ENCODE measurements at places on chromosomes 2 and 18.
A peak's percentile ranks its signal among the peaks of the same experiment; 100 is the strongest.

DNA sequence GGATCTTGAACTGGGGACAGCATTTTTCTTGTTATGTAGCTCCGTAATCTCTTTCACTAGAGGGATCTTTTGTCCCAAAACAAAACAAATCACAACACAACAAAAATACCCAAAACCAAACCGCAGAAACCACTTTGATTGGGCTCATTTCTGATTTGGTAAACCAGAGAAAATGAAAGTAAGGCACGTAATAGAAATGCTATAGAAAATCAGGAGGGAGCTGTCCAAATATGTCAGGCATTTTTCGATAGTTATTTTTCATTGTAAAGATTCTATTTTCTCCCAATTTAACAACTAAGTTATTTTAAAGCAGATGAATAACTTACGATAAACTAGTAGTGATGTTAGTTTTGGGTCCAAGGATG, 406.5 kb downstream of the XIRP2 start:
- no peak for DNase-seq

DNA sequence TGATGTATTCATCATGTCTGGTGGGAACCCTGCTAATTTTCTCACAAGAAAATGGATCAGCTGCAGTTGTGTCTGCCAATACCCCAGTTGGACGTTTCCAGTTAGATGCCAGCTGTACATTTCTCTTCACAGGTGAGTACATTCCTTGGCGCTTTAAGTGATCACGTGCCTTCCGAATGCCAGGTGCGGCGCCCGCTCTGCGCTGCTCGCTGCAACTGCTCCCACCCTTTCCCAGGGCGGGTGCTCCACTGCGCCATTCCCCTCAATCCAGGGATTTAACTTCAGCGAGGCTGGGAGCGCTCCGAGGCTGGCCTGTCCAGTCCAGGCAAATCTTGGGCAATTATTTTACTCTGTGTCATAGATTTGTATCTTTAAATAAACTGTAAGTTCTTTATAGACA, 225.0 kb upstream of the RAB6C start:
- no peak for DNase-seq

GRCh38 chr2:193845604-193846003, 1650.9 kb upstream of the TMEFF2 start:
- no peak for DNase-seq

DNA sequence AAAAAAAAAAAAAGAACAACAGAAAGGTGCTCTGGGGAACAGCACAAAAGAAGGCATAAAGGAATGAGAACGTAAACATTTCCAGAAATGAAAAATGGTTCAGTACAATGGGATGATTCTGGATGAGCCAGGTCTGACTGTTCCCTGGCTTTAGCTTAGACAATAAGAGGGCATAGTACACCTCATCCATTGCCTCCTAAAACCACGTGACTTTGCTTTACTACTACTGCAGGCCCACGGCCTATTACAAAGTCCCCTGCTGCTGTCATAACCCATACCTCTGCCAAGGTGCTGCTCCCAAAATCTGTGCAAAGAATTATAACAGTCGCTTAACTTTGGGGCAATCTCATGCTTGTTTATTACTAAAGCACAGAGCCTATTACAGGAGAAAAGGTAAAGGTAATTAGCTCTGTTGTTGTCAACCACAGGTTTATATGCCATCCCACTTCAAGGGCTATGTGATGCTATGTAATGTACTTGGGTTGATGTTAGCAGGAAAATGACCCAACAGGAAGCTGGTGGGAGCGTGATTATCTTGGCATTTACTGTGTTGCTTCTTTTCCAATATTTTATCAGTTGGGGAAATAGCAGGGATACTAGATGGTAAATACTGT, 26.8 kb downstream of the STK17B start:
- no peak for DNase-seq

DNA sequence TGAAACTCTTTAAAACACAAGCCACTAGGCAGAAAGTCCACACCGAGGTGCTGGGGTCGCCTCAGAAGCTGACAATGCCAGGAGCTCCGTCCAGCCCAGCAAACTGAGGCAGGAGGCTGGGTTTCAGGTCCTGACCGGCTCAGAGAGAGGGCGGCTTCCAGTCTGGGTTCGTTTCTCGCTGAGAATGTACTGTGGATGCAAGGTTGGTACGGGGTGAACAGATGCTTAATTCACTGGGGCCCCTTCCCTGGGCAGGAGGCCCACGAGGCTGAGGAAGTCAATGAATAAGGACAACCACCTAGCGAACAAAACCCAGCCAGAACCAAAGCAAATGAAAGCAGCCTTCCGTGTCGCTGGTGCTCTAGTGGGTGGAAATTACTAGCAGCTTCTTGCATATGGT, 142.0 kb downstream of the RTP5 start:
- DNase-seq: peak; percentile 13

- no peak for DNase-seq
These were observed 528.4 kb upstream of the SYT4 start for GRCh38 chr18:43805646-43806194.

DNA sequence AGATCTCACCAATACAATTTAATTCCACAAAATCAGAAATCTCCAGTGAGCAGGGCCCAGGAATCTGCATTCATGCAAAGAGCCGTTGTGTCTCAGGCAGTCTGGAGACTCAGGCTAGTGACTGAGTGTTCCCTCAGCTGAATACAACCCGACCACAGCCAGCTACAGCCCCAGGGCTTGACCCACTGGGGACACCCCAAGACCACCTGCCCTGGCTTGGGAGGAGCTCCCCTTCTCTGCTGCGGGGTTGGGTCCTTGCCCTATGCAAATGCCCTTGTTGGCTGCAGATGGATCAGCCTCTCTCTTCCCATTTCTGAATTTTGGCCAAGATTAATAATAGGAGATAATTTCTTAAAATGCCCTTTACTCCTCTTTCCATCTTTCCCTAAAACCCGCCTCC, 157.7 kb downstream of the TWIST2 start:
- DNase-seq: no peak

DNA sequence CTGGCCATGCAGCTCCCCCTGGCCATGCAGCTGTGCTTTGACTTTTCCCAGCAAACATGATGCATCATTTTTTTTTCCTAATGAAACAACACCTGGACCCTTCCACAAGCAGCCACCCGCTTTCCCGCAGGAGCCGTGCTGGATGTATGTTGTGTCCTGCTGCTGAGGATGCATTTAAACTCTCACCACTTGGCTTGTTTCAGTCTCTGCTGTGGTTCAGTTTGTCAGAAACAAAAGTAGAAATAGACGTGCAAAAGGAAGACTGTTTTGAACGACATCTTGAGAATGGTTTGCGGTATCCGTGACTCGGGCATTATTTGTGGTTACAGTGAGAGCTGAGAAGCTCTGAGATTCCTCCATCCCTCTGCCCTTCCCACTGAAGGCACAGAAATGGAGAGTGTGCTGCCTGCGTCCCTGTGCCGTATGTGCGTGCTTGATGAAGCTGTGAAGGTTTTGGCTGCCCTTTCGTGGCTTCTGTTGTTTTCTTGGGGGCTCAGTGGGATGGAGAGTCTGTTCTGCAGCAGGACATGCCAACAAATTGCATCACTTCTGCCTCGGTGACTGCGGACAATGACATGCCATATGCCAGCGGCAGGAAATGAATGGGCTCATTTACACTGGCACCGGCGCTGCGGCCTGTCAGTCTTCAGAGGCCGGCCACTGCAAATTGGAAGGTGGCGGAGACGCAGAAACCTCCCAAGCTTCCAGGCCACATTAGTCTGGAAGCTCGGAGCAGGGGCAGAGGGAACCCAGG, 417.7 kb upstream of the SALL3 start:
- no peak for DNase-seq

DNA sequence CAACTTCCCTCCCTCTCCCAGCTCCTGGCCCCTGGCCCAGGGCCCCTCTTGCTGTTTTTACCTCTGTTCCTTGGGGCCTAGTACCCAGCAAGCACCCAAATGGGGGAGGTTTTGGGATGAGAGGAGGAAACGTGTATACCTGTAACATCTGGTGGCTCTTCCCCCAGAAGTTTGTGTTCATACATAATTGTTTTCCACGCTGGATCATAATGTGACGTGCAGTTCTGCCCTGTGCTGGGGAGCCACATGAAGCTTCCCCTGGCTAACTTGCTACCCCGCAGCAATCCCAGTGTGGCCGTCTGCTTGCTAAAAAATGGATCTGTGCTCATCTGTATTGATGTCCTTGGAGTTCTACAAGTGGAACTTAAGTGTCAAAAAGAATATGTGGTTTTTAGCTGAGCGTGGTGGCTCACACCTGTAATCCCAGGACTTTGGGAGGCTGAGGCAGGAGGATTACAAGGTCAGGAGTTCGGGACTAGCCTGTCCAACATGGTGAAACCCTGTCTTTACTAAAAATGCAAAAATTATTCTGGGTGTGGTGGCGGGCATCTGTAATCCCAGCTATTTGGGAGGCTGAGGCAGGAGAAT, 36.5 kb downstream of the ANO7 start:
- DNase-seq: no peak

GRCh38 chr2:139805441-139805840, 1025.3 kb upstream of the NXPH2 start:
- DNase-seq: no peak

DNA sequence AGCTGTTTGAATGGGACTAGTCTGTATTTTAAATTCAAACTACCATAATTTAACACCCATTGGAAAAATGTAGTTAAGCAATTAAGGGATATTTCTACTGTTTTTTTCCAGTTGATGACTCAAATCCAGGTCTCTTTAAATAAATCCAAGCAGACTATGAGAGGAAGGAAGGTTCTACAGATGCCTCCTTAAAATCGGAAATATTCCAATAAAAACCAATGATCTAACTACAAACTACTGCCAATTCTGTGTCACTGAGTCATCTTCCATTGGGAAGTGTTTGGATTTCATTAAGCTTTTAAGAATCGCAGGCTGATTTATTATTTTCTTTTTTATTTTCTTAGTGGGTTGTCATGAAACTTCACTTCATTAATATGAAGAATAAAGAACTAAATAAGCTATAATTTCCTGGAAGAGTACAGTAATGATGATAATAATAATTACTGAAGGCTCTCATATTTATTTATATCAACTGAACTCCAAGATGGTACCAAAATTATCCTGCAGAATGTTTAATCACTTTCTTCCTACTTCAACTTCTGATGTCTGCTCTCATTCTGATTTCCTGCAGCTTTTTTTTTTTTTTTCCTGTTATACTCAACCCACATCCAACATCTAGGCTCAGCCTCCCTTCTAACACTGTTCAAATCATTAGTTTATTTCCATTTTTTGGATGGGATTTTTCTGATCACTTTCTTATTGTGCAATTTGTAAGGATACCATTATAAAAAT, 166.3 kb upstream of the FN1 start:
- DNase-seq: no peak

DNA sequence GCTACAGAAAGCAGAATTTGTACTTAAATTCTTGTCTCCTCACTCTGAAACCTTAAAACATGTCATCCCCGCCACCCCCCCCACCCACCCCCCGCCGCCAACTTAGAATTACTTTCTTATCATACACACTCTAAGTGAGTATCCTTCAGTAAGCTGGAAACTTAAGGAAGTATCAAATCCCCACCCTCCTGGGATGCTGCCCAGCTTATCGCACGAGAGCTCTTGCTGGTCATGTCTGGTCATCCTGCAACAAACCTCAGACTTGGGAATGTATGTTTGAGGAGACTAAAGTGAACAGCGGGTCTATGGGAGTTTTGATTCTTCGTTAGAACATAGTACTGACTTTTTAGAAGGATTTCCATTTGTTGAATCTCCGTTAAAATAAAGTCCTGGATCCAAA, 203.3 kb downstream of the PTGR3 start:
- no peak for DNase-seq

DNA sequence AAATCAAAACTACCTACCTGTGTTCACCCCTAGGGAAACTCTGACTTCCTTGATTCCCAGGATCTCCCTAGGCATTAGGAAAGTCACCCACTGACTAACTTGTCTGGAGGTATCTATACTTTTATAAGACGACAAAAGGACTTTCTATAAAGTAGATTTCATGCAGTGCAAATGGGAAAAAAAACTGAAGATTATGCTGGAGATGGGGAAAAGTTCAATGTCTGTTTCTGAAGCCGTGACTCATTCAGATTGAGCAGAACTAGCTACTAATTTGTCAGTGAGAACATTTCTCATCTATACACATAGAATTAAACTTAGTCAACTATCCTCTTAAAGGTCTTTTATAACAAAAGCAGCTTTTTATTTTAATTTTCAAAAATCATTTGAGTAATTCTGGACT, 6.0 kb downstream of the SEPTIN10 start:
- no peak for DNase-seq

- DNase-seq: peak; percentile 21
These were observed 32.8 kb downstream of the FAM124B start for GRCh38 chr2:224369028-224369632.

- no peak for DNase-seq
These were observed 7.6 kb upstream of the TRIB2 start for GRCh38 chr2:12709207-12709522.

GRCh38 chr18:57995331-57995730, 48.7 kb upstream of the NEDD4L start:
- DNase-seq: no peak

DNA sequence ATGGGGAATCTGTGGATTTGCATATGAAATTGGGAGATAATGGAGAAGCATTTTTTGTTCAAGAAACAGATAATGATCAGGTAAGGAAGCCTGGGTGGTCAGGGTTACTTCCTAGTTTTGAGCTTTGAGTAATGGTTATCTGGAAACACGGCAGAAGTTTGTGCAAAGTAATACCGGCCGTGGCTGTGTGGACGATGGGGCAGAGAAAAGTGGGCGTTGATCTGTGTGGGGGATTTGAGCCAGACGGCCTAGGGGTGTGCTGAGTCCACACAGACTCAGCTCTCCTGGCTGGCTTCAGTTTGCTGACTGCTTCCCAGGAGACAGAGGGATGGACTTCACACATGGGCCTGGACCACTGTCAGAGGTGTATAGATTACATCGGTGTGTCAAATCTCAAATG, 21.3 kb downstream of the LPIN1 start:
- DNase-seq: no peak

DNA sequence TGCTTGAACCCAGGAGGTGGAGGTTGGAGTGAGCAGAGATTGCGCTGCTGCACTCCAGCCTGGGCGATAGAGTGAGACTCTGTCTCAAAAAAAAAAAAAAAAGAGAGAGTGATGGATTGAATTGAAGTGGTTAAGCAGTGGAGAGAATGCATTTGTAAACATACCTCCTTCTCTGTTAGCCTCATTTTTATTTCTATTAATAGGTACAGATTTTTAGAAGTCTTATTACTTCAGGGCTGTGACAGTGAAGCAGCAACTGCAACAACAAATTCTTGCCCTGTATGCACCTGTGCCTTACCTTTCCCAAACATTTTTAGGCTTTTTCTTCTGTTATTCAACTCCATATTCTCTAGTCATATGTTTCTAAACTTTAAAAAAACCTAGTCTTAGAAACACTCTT, 55.5 kb downstream of the RAB10 start:
- DNase-seq: no peak

DNA sequence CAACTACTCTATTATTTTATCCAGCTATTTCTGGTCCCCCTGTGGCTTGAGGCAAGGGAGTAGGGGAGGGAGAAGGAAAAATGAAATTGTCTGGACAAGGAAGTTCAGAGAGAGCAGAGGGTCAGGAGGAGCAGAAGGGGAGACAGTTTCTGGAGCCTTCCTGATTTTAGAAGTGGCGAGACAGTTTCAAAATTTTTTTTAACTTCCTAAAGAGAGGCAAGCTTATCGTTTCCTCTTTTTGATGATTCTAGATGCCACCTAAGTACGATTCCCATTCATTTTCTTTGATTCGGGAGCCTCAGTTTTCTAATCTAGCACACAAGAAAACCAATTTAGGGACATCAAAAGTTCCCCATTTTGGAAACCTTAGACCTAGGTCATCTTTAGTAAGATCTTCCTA, 96.9 kb upstream of the B3GNT2 start:
- DNase-seq: no peak
